Esophagus squamous epithelium (tissue), 5 donors: ENCODE measurements at places on chromosomes 2 and 18. TPM values are rescaled to one million over a fixed set of nuclear protein-coding genes. Genes with fewer than 3 reads are reported as not detected.

Gene SLC19A3
- total RNA-seq: 0.59 TPM

Gene GCKR
- 0.21 TPM for total RNA-seq

DNA sequence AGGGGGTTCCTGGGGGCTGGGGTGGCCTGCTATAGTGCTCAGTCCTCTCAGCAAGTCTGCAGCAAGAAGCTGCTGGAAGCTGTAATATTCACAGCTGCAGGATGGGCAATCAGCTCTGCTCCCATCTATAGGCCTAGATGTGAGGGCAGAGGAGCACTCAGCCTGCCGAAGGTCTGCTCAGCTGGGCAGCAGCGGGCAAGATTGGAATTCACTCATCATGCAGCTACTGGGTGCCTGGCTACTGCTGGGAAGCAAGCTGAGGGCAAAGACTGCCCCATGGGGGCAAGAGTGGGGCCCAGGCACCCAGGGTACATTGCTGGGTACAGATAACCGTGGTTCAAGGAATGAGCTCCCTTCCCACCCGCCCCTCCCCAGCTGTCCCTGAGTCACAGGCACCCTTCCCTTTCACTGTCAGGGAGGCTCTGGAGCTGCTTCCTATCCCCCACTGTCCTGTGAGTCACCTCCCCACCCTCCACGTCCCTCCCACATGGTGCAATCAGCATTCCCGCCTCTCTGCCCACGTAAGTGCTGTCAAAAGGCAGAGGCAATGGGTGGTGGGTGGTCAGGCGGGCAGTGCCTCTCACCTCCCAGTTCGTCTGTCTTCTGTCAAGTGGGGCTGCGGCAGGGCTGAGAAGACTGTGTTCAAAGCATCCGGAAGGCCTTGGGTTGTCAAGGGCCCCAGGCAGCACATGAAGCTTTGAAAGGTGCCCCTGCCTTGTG lies 169.2 kb downstream of the TRIM43 start:
- no peak for DNase-seq
- no peak overlapping the region for H3K4me3 ChIP-seq
- no peaks in the 10 kb centered on the region for H3K36me3 ChIP-seq
- H3K27ac ChIP-seq: no peak overlapping the region
- H3K27me3 ChIP-seq: no peaks in the 10 kb centered on the region
- H3K4me1 ChIP-seq: no peaks in the 10 kb centered on the region

GRCh38 chr2:177460973-177461585 lies 68.5 kb downstream of the AGPS start:
- no peak overlapping the region for H3K27ac ChIP-seq
- H3K27me3 ChIP-seq: no peaks in the 10 kb centered on the region
- peaks cover 50% of the 10 kb centered on the region for H3K36me3 ChIP-seq
- H3K4me1 ChIP-seq: no peaks in the 10 kb centered on the region
- no peak overlapping the region for H3K4me3 ChIP-seq

Gene PLEKHH2
- 25.7 TPM for total RNA-seq

- no peak overlapping the region for H3K4me3 ChIP-seq
- H3K4me1 ChIP-seq: no peaks in the 10 kb centered on the region
- no peaks in the 10 kb centered on the region for H3K27me3 ChIP-seq
- no peak overlapping the region for H3K27ac ChIP-seq
These were observed 125.8 kb upstream of the HNMT start for GRCh38 chr2:137838255-137839092.

- H3K36me3 ChIP-seq: no peaks in the 10 kb centered on the region
- no peak overlapping the region for H3K4me3 ChIP-seq
- peaks cover 12% of the 10 kb centered on the region for H3K4me1 ChIP-seq
- no peak for DNase-seq
These were observed 88.5 kb upstream of the GLS start for GRCh38 chr2:190791976-190792575.

Gene ENOSF1
- total RNA-seq: 31.7 TPM

Gene CPLX4
- total RNA-seq: not detected

Gene KIAA2012
- not detected for total RNA-seq

GRCh38 chr2:199624958-199625357 lies 167.2 kb upstream of the SATB2 start:
- no peak overlapping the region for H3K4me3 ChIP-seq
- no peaks in the 10 kb centered on the region for H3K4me1 ChIP-seq
- H3K27me3 ChIP-seq: no peaks in the 10 kb centered on the region
- H3K36me3 ChIP-seq: no peaks in the 10 kb centered on the region
- H3K27ac ChIP-seq: no peak overlapping the region
- DNase-seq: no peak

- H3K4me1 ChIP-seq: peaks cover 8% of the 10 kb centered on the region
- H3K4me3 ChIP-seq: no peak overlapping the region
- no peaks in the 10 kb centered on the region for H3K27me3 ChIP-seq
- no peaks in the 10 kb centered on the region for H3K36me3 ChIP-seq
These were observed 102.8 kb downstream of the SMAD7 start for GRCh38 chr18:48847807-48848486.

GRCh38 chr18:31042084-31042405 lies 497 bp downstream of the DSC3 start:
- no peaks in the 10 kb centered on the region for H3K36me3 ChIP-seq
- no peaks in the 10 kb centered on the region for H3K4me1 ChIP-seq
- peak overlapping the region; percentile 53 for H3K4me3 ChIP-seq
- peak overlapping the region; percentile 93 for H3K27ac ChIP-seq

- no peak for DNase-seq
- no peaks in the 10 kb centered on the region for H3K4me1 ChIP-seq
- no peaks in the 10 kb centered on the region for H3K27me3 ChIP-seq
- H3K36me3 ChIP-seq: peaks cover 82% of the 10 kb centered on the region
These were observed 113.4 kb upstream of the WDSUB1 start for GRCh38 chr2:159399716-159400415.
